ENCODE measurements at places on chromosomes 1 and 21. TPM values are rescaled to one million over a fixed set of nuclear protein-coding genes. Genes with fewer than 3 reads are reported as not detected.

LRRC53 gene
- total RNA-seq: not detected

DESI2 gene
- total RNA-seq: 30.7 TPM

KRTAP19-1 gene
- not detected for total RNA-seq

ALX3 gene
- 0.60 TPM for total RNA-seq

PLEKHN1 gene
- total RNA-seq: 39.5 TPM

SAMD13 gene
- total RNA-seq: 1.0 TPM

DNA sequence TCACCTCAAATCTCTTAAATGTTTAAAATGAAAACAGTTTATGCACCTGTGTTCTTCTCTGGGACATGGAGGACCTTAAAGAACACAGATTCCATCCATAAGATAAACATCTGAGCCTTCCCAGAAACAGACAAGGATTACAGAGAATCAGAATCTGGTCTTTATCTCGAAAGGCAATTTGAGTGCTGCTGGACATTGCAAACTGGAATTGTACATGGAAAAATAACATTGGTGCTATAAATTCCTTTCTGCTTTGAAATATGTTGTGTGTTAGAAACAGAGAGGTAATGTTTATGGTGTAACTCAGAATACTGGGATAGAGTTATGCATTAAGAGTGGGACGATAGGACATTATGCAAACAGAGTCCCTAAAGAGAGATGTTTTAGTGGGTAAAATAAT, 6.6 kb upstream of the DDR2 start:
- peaks cover 11% of the 10 kb centered on the region for H3K4me1 ChIP-seq
- H3K4me3 ChIP-seq: no peak overlapping the region
- no peak overlapping the region for H3K27ac ChIP-seq
- H3K27me3 ChIP-seq: no peaks in the 10 kb centered on the region

DNA sequence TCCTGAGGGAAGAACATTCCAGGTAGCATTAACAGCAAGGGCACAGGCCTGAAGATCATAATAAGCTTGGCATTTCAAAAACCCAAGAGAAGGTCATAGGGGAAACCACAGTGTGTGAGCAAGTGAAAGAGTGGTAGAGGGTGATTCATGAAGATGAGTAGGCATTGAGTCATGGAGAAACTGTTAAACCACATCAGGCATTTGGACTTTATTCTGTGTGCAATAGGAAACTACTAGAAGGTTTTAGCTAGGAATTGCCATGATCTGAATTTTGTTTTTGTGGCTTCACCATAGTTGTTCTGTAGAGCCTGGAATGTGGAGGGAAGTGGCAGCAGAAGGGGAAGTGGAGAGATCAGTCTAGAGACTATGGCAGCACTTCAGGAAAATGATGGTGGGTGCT, 359.0 kb upstream of the PTBP2 start:
- H3K27ac ChIP-seq: no peak overlapping the region
- no peaks in the 10 kb centered on the region for H3K36me3 ChIP-seq

DNA sequence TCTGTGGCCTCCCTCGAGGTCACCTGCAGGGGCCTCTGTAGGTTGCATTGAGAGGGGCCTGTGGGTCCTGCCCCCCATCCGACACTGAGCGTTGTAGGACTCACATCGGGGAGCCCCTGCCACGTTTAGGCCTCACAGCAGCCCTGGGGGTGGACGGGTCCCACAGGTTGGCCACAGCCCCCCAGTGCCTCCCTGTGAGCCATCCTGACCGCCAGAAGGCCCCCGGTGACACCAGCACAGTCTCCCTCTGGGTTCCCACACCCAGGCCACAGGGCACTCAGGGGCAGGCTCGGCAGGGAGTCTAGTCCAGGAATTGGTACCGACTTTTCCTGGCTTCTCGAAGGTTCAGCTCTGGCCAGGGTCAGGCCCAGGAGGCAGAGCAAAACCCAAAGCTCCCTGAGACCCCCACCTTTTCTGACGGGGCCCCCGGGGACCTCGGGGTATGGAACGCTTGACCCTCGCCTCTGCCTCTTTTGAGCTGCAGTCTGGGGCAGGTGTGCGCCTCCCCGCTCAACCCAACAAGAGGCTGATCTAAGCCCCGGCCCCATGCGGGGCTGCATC, 13.9 kb upstream of the POFUT2 start:
- H3K27me3 ChIP-seq: no peaks in the 10 kb centered on the region
- peaks cover 25% of the 10 kb centered on the region for H3K4me1 ChIP-seq
- no peak for DNase-seq
- no peaks in the 10 kb centered on the region for H3K36me3 ChIP-seq
- no peak overlapping the region for H3K4me3 ChIP-seq
- peak overlapping the region; percentile 56 for H3K27ac ChIP-seq

DNA sequence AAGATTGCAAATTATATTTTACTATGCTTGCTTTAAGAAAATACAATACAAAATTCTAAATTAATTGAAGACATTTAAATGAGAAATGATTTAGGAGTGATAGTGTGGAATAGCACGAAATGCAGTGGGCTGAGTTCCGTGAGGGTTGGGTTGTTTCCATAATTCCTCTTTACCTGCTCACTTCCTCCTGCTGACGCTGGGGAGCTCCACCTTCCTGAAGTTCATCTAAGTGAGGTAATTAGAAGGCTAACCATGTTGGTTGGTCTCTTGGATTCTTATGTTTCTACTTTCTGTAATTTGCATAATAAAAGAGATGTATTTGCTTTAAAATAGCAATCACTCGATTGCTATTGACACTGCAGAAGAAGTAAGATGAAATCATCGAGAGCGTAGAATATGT, 4.7 kb downstream of the OR14I1 start:
- H3K36me3 ChIP-seq: no peaks in the 10 kb centered on the region
- no peak overlapping the region for H3K27ac ChIP-seq
- H3K4me1 ChIP-seq: no peaks in the 10 kb centered on the region
- H3K4me3 ChIP-seq: no peak overlapping the region

DNA sequence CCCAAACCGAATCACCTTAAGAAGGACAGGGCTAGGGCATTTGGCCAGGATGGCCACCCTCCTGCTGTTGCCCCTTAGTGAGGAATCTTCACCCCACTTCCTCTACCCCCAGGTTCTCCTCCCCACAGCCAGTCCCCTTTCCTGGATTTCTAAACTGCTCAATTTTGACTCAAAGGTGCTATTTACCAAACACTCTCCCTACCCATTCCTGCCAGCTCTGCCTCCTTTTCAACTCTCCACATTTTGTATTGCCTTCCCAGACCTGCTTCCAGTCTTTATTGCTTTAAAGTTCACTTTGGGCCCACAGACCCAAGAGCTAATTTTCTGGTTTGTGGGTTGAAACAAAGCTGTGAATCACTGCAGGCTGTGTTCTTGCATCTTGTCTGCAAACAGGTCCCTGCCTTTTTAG, 3.6 kb downstream of the BTG2 start:
- no peaks in the 10 kb centered on the region for H3K27me3 ChIP-seq
- peaks cover 34% of the 10 kb centered on the region for H3K36me3 ChIP-seq
- H3K4me1 ChIP-seq: peaks cover 45% of the 10 kb centered on the region
- peak overlapping the region; percentile 3 for H3K27ac ChIP-seq

DNA sequence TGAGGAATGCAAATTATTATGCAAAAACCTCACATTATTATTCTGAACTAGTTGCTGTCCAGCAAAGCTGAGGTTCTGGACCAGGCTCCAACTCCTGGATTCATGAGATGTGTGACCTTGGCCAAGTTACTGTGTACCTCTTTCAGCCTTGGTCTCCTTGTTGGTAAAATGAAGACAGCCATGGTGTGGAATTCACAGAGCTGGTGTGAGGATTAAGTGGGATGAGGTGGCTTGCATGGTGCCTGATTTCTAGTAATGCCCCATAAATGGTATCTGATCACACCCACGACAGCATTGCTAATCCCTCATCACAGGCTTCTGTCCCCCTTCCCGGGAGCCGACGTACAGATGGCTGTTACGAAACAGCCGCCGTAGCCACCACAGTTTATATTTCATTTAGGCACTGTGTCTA, 59.6 kb downstream of the PGBD5 start:
- no peaks in the 10 kb centered on the region for H3K27me3 ChIP-seq
- no peak overlapping the region for H3K27ac ChIP-seq
- no peaks in the 10 kb centered on the region for H3K36me3 ChIP-seq
- H3K4me1 ChIP-seq: no peaks in the 10 kb centered on the region

- no peak for DNase-seq
- no peaks in the 10 kb centered on the region for H3K27me3 ChIP-seq
- no peak overlapping the region for H3K27ac ChIP-seq
- peaks cover 6% of the 10 kb centered on the region for H3K4me1 ChIP-seq
Observed at GRCh38 chr1:230768903-230769570, 21.8 kb downstream of the CAPN9 start.
